Liver (tissue), 10 donors: ENCODE measurements at places on chromosomes 2 and 18. TPM values are rescaled to one million over a fixed set of nuclear protein-coding genes. Genes with fewer than 3 reads are reported as not detected.

DNAJB2 gene
- total RNA-seq = 22.0 TPM

DNA sequence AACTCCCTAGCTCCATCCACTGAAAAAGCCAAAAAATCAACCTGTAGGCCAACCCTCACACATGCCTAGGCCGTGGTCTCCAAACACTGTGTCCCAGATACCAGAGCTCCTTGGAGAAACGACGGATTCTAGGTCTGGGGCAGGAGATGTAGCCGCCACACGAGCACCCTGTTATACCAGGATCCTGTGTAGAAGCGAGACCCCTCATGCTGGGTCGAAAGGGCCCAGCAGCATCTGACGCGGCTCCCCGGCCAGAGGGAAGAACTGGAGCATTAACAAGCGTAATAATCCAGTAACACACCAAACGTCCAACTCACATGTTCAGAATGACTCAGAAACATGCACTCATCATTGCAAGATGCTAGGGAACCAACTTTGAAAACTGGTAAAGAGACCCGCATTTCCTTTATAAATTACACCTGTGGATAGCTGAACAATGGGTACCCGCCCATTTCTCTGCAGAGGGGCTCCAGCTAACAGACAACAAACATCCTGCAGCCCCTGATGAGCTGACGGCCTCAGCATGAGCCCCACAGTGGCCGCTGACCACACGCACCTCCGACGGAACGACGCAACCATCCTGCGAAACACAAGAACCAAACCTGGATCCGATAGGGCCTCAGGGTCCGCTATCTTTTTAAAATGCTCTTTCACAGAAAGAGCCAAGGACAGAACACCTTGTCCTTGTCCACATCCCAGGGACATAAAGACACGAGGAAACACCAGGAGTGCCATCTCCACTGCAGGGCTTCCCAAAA is 14.2 kb downstream of the SLC66A2 start:
- DNase-seq = no peak

DNA sequence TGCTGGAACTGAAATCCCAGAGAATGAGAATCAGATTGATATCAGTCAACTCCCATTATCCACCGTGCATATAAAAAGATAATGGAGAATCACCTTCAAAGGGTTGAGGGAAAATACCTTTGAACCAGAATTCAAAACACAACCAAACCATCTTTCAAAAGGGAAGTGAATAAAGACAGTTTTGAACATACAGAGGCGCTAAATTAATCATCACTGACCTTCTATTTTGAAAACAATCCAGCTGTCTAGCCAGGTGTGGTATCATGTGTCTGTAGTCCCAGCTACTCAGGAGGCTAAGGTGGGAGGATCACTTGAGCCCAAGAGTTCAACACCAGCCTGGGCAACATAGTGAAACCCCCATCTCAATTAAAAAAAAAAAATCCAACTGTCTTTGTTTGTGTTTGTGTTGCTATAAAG is 63.6 kb downstream of the TRABD2A start:
- no peak for DNase-seq

DNA sequence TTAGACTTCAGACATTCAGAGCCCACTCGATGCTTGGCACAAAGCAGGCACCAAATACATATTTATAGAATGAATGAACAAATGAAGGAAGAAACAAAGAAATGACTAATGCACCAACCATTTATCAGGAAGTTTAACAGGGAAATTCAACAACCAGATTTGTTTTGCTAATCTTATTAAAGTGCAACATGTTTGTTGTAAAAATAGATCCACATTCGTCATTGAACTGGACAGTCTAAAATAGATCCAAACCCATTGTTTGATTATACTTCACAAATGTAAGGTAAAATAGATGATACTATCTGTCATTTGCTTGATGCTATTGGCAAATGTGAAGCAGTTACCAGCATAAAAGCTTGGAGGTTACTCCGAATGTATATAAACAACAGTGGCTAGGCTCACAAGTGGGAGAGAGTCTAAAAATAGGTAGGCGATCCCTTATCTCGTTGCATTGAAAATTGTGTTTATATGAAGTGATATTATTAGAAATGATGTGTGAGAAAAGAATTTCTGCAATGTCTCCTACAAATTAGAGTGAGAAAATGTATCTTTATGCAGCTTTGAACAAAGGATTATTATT is 246.2 kb downstream of the NEDD4L start:
- no peak for DNase-seq
